Fibroblast of lung (primary cell): ENCODE measurements at places on chromosomes 16 and 17.
A peak's percentile ranks its signal among the peaks of the same experiment; 100 is the strongest.

GRCh38 chr16:2471653-2472487 is 773 bp downstream of the NTN3 start:
- DNase-seq = no peak

DNA sequence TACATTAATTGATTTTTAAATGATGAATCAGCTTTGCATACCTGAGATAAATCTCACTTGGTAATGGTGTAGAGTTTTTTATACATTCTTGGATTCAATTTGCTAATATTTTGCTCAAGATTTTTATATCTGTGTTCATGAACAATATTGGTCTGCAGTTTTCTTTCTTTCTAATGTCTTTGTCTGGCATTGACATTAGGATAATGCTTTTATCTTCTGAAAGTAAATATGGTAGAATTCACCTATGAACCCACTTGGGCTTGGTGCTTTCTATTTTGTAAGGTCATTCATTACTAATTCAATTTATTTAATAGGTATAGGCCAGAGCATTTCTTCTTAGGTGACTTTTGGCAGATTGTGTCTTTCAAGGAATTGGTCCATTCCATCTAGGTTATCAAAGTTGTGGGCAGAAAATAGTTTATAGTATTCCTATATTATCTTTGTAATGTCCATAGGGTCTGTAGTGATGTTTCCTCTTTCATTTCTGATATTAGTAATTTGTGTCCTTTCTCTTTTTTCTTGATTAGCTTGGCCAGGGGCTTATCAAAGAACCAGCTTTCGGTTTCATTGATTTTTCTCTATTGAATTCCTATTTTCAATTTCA is 45.6 kb downstream of the NACA2 start:
- no peak for DNase-seq

- no peak for DNase-seq
Observed at GRCh38 chr17:19391432-19391831, 4.4 kb upstream of the MFAP4 start.

DNA sequence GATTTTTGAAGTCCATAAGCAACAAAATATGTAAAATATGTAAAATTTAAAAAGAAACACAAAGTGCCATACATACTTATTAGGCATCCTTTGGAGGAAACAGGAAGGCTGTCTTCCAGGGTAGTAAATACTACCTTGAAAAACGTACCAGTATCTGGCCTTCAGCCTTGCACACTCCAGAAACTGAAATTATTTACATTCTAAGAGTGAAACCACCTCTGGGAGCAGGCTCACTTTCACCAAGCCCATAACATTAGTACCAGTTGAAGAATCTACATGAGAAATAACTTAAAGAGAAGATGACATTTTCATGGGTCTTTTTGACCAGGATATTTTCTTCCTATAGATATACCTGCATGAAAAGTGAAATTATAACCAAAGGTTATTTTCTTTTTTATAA is 6.4 kb downstream of the KRTAP9-1 start:
- DNase-seq = no peak

- DNase-seq = peak; percentile 68
Observed at GRCh38 chr16:23694644-23695373, 16.1 kb downstream of the PLK1 start.

- no peak for DNase-seq
Observed at GRCh38 chr16:21224800-21225199, 8.7 kb upstream of the ANKS4B start.

GRCh38 chr17:74754832-74755231 is 6.4 kb downstream of the NHERF1 start:
- no peak for DNase-seq

- DNase-seq = no peak
Observed at GRCh38 chr17:55433029-55433628, 11.5 kb upstream of the MMD start.

DNA sequence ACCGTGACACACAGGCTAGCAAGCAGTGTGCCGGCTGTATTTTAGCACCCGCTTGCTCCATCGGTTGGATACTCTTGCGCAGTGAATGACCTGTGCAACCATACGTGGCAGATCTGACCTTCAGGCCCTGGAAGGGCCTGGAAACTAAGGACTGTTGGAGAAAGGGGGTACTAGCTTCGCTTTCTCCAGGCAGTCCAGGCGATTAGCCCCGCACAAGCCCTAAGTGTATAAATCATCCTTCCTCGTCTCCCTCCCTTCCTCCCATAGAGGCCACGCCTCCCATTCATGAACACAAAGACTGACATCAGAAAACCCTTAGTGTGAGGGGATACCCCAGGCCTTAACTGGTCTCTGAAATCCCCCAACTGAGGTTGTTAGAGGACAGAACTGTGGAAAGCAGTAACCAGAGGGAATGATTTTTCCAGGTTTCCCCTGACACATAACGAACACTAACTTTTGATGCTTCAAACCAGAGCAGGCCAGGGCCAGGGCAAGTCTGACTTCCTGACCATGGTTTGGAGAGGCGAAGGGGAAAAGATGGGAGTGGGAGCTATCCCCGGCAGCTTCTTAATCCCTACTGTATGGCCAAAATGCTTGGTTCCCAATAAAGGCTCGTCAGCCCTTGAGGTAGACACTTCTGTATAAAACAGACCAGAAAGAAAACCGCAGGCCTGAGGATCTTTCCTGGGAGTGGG is 1.4 kb upstream of the DYNLL2 start:
- no peak for DNase-seq

- peak; percentile 66 for DNase-seq
Observed at GRCh38 chr16:2150418-2151187, 2.2 kb downstream of the RAB26 start.

- no peak for DNase-seq
Observed at GRCh38 chr16:88719267-88719932, 13.1 kb downstream of the CTU2 start.

DNA sequence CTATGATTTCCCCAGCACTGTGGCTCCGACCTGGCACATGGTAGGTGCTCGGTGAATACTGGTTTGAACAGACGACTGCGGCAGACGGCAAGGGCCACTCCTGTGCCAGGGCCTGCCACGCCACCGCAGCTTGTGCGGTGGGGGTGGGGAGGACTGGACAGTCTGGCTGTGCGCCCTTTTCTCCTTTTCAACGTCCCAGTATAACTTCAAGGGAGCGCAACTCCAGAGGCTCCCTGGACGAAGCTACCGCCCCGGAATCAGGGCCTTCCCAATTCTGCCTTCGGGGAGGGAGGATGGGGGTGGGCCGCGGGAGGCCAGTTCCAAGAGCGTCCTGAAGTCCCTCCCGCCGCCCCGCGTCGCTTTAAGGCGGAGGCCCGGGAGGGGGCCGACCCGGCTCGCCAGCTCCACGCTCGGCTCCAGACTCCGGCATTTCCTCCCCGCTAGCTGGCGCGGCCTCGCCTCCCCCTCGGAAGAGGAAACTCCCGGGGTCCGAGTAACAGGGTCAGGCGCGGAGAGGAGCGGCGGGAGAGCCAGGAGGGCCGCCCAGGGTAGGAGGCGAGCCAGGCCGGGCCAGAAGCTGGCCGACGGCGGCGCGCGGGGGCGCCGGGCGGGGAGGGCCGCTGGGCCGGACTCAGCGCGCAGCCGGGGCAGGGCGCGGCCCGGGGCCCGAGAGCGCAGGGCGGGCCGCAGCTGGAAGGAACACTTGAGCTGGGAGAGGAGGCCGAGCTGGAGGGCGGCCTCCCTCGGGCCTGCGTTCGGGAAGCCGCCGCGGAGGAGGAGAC is at the start of gene ITPRIPL2:
Gene ITPRIPL2, plus strand, starts transcription at position 388 of the 782 bp plus-strand sequence. CDS start 498 bp downstream, outside the sequence.
- DNase-seq = peak; percentile 95

- no peak for DNase-seq
Observed at GRCh38 chr16:12735805-12736204, 67.9 kb downstream of the CPPED1 start.

- DNase-seq = no peak
Observed at GRCh38 chr17:8935191-8935590, 30.3 kb downstream of the PIK3R5 start.

- peak; percentile 75 for DNase-seq
Observed at GRCh38 chr16:69243479-69243878, 56.5 kb downstream of the SNTB2 start.

DNA sequence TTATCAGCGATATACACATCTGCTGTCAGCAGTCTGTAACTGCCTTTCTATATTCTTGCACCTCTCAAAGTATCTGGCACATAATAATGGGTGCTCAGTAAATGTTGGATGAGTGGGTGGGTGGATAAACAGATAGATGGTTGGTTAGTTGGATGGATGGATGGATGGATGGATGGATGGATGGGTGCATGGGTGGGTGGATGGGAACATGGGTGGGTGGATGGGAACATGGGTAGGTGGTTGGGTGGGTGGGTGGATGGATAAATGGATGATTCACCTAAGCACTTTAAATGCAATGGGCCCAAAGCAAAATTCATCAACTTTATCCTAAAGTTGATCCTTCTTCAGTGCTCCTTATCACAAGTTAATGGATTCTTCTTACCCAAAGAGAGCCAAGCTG is 48.6 kb downstream of the HELZ start:
- no peak for DNase-seq

DNA sequence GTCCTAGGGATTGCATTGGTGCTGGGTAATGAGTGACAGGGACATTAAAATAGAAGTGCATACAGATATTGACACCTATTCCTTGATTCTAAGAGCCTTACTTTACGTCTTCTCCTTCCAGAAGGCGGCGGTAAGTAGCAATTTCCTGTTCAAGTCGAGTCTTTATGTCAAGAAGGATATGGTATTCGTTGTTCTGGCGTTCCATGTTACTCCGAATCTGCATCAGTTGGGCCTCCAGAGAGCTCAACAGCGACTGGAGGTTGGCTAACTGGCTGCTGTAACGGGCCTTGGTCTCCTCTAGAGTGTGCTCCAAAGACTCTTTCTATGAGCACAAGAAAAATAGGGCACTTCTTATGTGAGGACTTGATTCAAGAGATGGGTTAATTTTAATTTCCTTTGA is 7.0 kb downstream of the KRT20 start:
- no peak for DNase-seq

DNA sequence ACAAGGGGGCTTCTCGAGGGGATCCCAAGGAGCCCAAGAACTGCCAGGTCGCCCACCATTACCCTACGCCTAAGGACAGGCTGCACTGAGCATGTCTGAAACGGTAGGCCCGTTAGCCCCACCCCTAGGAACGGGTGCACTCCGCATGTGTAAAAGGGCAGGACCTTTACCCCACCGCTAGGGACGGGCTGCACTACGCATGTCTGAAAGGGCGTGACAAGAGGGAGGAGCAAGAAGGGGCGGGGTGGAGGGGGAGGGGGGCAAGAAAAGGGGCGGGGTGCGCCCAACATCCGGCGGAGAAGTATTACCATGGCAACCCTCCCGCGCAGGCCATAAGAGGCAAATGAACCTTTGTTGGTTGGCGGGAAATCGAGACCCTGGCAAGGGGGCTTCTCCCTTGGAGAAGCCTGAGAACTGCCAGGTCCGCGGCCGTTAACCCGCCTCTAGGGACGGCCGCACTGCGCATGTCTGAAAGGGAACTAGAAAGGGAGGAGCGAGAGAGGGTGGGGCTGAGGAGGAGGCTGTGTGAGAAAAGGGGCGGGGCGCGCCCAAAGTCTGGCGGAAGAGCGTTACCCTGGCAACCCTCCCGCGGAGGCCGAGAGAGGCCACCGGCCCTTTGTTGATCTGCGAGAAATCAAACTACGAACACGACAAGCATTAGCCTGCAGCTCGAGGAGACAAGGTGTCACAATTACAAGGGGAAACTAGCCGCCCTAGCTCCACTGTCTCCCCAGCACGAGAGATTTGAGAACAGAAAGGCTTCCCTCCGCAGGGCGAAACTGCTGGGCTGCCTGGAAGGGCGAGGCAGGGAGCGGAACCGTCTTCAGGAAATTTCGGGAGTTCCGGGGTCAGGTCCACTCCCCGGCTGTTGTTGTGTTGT is 2046.8 kb downstream of the TP53TG3F start:
- DNase-seq = no peak

- DNase-seq = no peak
Observed at GRCh38 chr17:41118721-41119120, 548 bp upstream of the KRTAP4-11 start.

- DNase-seq = no peak
Observed at GRCh38 chr17:72150632-72151460, 30.0 kb downstream of the SOX9 start.

- DNase-seq = no peak
Observed at GRCh38 chr16:79843145-79843544, 242.6 kb upstream of the MAF start.

DNA sequence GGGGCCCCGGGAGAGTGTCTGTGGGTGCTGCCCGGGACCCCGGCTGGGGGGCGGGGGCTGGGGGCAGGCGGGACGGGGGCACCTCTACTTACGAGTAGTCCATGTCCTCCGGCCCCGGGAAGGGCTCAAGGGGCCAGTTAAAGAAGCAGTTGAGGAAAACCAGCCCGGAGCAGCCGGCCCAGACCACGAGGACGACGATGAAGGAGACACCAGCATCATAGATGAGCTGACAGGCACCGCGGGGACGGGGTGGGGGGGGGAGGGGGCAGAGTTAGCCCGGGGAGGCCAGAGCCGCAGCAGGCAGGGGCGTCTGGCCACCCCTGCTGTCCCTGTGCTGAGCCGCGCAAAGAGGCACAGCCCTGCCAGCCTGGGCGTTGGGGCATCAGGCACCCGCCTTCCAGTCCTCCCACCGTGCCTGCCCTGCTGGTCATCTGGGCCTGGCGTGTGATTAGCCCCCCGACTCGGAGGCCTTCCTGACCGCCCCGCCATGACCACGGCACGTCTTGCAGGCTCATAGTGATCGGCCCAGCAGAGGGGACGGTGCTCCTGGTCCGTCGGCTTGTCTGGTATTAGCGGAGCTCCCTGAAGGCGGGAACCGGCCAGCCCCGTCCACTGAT is 29.0 kb upstream of the PITPNA start:
- no peak for DNase-seq
